ENCODE measurements at places on chromosomes 7 and 10.
A peak's percentile ranks its signal among the peaks of the same experiment; 100 is the strongest.

- DNase-seq, result no peak
These were observed 62.6 kb downstream of the IKZF1 start for GRCh38 chr7:50367100-50367499.

DNA sequence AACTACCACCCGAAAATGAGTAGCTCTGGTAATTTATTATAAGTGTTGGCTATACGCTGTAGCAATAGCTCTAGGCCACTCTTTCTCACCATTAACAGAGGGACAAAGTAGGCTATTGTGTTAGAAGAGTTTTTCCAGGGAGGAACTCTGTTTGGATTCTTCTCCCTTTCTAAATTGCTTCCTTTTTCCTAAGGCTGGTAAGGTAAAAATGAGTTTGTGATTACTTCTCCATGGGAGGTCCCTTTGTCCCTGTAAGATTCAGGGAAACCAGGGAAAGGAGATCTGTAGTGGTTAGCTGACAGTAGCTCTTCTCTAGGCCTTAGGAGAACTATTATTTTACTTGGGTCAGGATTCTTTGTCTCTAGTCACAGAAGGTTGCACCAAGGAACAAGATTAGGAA lies 23.2 kb upstream of the SEMA3E start:
- no peak for DNase-seq

- no peak for DNase-seq
These were observed 175.9 kb downstream of the EVX1 start for GRCh38 chr7:27418541-27418940.

DNA sequence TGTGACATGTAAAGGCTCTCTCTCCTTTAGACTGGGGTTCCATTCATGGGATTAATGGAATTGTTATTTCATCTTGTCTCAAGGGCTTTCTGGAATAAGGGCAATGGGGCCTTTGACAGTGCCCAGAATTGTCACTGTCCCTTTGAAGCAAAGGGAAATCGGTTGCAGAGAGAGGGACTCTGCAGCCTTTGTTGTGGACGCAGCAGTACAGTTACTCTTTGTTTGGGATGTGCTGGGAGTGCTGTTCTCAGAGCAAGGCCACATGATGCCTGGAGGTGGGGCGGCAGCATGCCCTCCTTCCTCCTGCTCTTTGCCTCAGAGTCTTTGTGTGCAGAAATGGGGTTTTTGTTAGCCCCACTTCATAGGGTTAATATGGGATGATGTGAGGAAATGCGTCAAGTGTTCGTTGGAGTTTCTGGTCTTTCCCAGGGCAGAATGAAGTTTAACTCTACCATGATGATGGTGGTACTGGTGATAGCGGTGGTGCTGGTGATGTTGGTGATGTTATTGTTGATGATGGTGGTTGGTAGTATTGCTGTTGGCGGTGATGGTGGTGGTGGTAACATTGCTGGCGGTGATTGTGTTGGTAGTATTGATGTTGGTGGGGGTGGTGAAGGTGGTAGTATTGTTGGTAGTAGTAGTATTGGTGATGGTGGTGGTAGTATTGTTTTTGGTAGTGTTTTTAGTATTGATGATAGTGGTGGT lies 45.3 kb downstream of the DOCK1 start:
- DNase-seq, result no peak

DNA sequence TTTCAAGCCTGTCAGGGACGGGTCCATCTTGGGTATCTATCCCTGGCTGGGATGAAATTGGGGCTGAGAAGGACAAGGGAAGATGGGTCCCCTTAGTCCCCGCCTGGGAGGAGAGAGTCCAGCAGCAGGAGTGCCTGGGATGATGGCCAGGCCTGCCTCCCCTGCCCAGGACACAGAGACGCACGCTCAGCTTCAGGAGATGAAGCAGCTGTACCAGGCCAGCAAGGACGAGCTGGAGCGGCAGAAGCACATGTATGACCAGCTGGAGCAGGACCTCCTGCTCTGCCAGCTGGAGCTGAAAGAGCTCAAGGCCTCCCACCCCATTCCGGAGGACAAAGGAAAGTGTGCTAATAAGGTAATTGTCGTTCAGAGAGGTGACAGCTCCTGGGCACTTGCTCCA lies 15.4 kb downstream of the CCDC136 start:
- no peak for DNase-seq

- DNase-seq, result no peak
These were observed 99.4 kb downstream of the MTPN start for GRCh38 chr7:135877805-135878204.

- DNase-seq, result no peak
These were observed 142.4 kb downstream of the CUBN start for GRCh38 chr10:16987206-16987621.

GRCh38 chr7:128963327-128963757 lies 25.6 kb downstream of the IRF5 start:
- DNase-seq, result no peak

GRCh38 chr7:74028321-74028838 lies 407 bp downstream of the ELN start:
- no peak for DNase-seq

GRCh38 chr10:70057306-70057705 lies 4.7 kb downstream of the MACROH2A2 start:
- no peak for DNase-seq

- no peak for DNase-seq
These were observed 4.9 kb upstream of the TCAF1 start for GRCh38 chr7:143906895-143907294.

DNA sequence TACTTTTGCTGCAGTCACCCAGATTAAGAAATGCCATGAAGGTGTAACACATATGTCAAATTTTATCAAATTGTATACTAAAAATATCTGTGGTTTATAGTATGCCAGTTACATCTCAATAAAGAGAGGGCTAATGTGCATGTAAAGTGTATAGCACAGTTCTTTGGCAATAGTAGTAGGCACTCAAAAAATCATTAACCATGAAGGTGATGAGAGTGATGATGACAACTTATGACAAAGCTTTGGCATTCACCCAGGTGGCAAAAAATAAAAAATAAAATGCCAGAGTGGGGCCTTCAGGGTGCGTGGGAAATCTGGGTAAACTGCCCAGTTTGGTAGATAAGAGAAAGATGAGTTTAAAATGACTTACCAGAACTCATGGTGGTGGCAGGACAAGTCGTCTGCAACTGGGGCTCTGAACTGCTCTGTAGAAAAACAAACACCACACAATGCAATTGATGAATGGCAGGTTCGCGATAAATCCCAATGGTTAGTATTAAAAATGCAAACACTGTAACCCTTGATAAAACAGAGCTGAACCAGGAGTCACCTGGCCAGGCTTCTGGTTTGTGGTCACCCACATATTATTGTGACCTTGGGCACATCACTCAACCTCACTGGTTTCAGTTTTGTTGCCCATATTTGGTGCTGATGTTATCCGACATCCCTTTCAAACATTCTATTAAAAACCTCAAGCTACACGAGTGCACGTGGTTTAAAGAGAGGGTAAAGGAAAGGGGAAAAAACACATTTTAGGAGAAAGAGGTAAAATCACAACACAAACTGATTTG lies 120.2 kb downstream of the SORBS1 start:
- DNase-seq, result no peak

- DNase-seq, result no peak
These were observed 102.1 kb upstream of the ANLN start for GRCh38 chr7:36287371-36288241.

GRCh38 chr10:63614371-63614891 lies 93.2 kb downstream of the REEP3 start:
- no peak for DNase-seq

DNA sequence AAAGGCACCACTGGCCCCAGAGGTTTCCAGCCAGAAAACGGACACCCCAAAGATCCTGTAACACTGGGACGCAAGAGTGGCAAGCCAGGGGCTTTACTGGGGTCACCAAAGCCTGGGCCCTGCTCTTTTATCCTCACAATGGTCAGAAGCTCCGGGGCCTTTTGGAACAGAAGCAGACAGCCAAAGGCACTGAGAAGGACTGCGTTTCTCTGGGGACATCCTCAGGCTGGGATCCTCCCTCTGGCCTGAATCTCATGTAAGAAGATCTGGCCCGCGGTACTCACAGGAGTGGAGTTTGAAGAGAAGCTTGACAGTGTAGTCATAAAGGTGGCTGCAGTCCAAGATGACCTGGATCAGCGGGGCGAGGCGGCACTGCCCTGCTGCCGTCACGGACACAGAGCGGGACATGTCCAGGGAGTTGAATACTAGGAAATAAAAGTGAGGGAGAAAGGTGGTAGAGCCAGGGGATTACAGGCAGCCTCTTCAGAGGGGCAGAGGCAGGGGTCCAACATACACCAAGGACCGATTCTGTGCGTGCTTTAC lies 81.4 kb downstream of the SPDYE5 start:
- DNase-seq, result no peak

GRCh38 chr7:130441408-130441869 lies 623 bp upstream of the CEP41 start:
- no peak for DNase-seq

- no peak for DNase-seq
These were observed 73.3 kb upstream of the NKX6-2 start for GRCh38 chr10:132859084-132859855.

DNA sequence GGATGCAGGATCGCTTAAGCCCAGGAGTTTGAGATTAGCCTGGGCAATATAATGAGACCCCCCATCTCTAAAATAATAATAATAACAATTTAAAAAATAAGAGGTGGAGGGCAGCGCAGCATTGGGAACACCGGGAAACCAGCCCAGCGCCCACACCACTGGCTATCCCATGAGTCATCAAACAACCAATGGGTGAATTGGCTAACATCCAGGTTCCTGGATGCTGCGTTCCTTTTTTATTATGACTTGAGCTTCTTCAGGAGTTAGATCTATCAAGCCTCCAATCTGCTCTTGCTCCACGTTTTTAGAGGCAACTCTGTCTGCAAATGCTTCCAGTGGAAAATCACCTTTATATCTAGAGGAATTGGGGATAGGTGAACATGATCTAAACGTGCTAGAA lies 10.0 kb upstream of the LRRC4 start:
- no peak for DNase-seq

DNA sequence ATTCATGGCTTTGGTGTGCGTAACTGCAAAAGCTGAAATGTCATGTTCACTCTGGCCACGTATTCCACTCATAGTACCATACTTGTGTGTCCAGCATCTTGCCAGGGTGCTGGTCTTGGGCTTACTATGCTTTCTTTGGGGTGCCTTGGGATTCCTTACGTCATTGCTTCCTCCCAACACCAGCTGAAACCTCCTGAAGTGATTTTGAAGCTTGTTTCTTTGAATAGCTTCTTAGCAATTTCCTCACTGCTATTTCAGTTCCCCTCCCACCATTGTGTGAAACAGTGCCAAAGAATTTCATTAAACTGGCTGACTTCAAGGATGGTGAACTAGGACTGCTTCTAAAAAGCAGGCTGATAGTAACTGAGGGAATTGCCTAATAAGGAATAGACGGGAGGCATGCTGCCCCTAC lies 36.9 kb downstream of the ENTPD1 start:
- DNase-seq, result no peak

DNA sequence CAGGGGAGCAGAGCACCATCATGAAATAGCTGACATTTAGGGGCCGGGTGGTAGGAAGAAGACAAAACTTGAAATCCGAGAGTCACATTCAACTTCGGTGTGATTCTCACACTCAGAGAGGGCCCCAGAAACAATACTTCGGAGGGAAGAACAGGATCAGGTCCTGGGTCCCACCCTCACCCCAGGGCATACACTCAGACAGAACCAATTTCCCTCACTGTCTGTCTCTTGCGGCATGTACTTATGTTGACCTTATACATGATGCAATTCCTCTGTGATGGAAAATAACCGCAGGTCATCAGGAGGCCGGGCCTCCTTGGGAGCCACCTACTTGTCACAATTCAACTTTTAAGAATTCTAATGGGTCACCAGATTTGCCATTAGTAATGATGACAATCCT lies 26.3 kb upstream of the HMX3 start:
- no peak for DNase-seq

GRCh38 chr7:17910377-17910776 lies 29.9 kb downstream of the SNX13 start:
- no peak for DNase-seq

- DNase-seq, result no peak
These were observed 59.1 kb downstream of the BPGM start for GRCh38 chr7:134705716-134706115.

GRCh38 chr10:100254191-100254590 lies 13.2 kb downstream of the CWF19L1 start:
- no peak for DNase-seq

DNA sequence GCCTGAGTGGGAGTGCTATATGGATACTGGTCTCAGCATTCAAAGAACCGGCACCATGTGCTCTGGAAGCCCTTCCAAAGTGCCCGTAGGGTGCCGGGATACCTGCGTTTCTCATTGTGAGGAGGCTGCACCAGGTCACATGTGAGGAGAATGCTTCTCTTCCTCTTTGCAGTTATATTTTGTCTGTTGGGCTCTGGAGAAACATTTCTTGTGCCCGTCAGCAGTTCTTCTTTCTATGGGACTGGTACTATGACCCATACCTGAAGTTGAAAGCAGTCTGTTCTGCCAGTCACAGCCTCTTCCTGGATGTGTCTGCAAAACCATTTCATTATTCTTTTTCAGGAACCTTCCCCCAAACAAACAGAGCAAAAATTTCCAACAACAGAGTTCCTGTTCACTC lies 465.0 kb downstream of the SUGCT start:
- no peak for DNase-seq

- peak; percentile 55 for DNase-seq
These were observed at the start of gene IKZF1 for GRCh38 chr7:50304129-50304910. Gene IKZF1, plus strand, starts transcription at chr7:50304716. Its CDS starts 14,346 bp downstream, at chr7:50319062.

GRCh38 chr10:88115407-88115806 lies 252.0 kb downstream of the PTEN start:
- DNase-seq, result no peak

DNA sequence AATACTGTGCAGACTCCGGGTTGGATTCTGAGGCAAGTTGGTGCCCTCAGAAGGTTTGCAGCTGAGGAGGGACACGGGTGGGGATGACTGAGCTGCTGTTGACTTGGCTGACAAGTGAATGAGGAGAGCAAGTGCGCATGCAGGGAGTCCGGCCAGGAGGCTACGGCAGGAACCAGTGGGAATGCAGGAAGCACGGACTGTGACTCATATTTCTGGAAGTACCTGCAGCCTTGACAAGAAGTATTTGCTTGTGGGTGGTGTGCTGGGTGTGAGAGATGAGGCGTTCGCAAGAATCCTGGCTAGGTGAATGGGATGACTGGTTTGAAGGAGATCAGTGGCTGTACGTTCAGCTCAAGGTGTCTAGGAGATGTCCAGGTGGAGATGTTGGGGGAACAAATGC lies 30.8 kb upstream of the FXYD4 start:
- DNase-seq, result no peak

GRCh38 chr7:16028636-16029035 lies 342.2 kb upstream of the MEOX2 start:
- DNase-seq, result no peak

DNA sequence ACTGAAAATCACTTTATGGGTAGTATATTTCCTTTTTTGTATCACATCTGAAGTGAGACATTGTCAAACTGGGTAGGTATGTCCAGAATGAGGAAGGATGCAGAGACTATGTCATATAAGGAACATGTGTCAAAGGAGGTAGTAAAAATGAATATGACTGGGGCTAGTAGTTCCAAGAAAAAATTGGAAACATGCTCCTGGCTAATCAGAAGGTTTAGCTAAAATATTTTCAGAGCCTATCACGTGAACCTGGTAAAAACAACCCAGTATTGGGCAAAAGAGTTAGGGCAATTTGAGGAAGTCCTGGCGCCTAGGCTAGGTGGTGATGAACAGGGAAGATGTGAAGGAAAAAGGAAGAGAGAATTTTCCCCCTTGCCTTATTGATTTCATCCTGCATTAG lies 26.4 kb downstream of the ENTPD1 start:
- DNase-seq, result no peak

- DNase-seq, result no peak
These were observed 571.0 kb downstream of the ARL4A start for GRCh38 chr7:13258386-13258785.

- no peak for DNase-seq
These were observed 506.6 kb downstream of the ZNF37A start for GRCh38 chr10:38600696-38601095.

- no peak for DNase-seq
These were observed 4.8 kb upstream of the CDK6 start for GRCh38 chr7:92841192-92841591.
